Amygdala (tissue), 56 donors: ENCODE measurements at places on chromosomes 4 and X.

DNA sequence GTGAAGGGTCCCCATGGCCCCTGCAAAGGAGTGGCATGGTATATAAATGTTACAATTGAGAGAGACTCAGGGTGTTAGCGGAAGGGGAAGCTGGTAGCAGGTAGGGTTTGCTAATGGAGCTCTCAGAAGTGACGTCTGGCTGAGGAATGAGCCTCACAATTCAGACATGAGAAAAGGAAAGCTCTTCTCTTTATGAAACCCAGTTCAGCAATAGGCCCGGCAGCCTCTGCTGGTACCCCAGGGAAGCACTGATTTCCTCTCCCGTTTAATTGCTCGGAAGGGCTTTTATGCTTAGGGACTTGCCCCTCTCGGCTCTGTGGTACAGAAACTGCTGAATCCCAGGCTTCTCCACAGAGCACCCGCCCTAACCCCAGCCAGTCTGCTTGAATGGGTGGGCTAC lies 19.4 kb upstream of the AFAP1 start:
- no peak for DNase-seq

DNA sequence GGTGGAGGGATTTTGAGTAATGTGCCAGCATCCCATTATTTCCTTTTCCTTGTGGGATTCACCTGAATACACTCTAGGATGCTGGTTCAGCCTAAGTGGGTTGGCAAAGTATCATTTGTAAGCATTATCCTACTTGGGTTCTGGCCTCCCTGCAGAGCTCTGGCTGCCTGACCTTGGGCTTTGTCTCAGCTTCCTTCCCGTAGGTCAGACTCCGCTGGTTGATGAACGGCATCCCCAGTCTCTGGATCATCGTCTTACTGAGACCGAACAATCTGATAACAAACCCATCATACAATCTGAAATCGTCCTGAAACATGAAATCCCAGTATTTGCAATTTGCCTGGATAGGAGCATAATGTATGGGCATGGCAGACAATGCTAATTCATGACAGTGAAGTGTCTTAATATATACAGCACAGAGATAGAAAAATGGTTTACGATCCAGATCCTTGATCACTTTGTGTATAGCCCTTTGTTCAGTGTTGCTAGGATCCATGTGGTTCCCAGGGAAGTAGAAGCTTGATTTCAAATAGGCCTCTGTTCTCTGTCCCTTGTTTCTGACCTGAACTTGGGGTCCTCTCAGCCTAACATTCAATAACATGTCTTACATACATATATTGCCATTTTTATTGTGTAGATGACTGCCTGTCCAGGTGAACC lies 5.5 kb downstream of the MID2 start:
- no peak for DNase-seq

GRCh38 chr4:44651425-44651824 lies at the start of gene YIPF7:
YIPF7 (minus strand) TSS chr4:44651625; CDS start chr4:44650100, 1,525 bp downstream.
- no peak for DNase-seq

- DNase-seq = no peak
Measured at GRCh38 chr4:2305766-2306501, 44.0 kb upstream of the MXD4 start.

DNA sequence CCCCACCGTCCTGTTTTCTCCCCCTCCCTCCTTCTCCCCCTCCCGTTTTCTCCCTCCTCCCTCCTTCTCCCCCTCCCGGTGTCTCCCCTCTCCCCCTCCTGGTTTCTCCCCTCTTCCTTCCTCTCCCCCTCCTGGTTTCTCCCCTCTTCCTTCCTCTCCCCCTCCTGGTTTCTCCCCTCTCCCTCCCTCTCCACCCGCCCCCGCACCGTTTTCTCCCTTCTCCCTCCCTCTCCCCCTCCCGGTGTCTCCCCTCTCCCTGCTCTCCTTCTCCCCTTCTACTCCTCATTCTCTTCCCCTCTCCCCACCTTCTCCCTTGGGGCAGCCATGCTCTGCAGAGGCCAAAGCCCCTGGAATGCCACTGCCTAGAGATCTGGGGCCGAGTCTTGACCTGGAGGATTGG lies 12.2 kb downstream of the SH3TC1 start:
- DNase-seq = no peak
